ENCODE measurements at places on chromosomes 12 and 14.

DNA sequence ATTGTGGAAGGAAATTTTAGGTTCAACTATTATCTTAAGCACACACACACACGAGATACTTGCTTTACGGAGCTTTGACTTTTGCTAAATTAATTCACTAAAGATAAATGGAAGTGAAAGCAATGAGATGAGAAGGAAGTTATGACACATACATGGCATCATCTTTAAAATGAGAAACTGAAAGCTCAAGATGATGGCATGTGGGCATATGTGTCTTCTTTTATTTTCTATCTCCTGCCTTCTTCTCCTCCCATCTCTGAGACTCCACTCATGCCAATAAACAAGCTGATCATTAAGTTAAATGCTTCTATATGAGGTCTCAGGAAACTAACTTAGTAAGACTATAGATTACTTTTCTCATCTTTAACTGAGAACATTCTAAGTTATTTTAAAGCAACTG is 216.7 kb downstream of the MED13L start:
- DNase-seq, result no peak

GRCh38 chr12:124398578-124399227 is 103.8 kb downstream of the RFLNA start:
- DNase-seq, result peak; percentile 68

DNA sequence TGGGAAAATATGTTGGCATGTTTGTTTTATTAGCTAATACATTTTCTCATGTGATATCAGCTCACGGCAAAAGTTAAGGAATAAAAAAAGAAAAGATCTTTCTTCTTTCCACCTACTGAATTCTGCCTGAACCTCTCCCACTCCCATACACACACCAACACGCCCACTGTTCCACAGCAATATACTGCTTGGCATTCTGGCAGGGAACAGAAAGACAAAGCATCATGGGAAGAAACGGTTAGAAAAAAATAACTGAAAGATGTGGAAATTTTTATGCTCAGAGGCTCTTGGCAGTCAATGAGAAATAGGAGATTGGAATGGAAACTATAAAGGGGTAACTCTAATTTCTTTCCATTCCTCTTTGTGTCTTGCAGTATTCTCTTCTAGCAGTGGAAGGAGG is 268.5 kb downstream of the FOXG1 start:
- no peak for DNase-seq

DNA sequence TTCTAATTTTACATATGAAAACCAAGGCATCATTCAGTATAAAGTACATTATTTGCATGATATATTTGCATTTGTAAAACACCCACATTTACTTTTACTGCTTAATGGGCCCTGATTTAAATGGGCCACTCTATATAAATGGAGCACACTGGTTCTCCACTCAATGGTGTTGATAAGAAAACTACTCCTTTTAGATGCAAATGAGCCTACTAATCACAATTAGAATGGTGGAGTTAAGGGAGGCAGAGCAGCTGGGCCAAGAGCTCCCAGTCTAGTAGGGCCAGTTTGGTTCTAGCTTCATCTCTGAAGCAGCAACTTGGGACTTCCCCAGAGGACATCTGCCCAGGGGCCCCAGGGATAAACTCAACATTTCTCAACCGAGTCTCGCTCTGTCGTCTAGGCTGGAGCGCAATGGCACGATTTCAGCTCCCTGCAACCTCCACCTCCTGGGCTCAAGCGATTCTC is 120.7 kb downstream of the FOXN3 start:
- no peak for DNase-seq

GRCh38 chr12:108815875-108816594 is 41.3 kb downstream of the SSH1 start:
- DNase-seq, result no peak

GRCh38 chr14:61108496-61109141 is 127.6 kb downstream of the SLC38A6 start:
- DNase-seq, result no peak

DNA sequence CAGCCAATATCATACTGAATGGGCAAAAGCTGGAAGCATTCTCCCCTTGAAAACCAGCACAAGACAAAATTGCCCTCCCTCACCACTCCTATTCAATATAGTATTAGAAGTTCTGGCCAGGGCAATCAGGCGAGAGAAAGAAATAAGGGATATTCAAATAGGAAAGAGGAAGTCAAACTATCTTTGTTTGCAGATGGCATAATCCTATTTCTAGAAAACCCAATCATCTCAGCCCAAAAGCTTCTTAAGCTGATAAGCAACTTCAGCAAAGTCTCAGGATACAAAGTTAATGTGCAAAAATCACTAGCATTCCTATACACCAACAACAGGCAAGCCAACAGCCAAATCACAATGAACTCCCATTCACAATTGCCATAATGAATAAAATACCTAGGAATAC is 21.0 kb upstream of the ANP32D start:
- DNase-seq, result no peak

DNA sequence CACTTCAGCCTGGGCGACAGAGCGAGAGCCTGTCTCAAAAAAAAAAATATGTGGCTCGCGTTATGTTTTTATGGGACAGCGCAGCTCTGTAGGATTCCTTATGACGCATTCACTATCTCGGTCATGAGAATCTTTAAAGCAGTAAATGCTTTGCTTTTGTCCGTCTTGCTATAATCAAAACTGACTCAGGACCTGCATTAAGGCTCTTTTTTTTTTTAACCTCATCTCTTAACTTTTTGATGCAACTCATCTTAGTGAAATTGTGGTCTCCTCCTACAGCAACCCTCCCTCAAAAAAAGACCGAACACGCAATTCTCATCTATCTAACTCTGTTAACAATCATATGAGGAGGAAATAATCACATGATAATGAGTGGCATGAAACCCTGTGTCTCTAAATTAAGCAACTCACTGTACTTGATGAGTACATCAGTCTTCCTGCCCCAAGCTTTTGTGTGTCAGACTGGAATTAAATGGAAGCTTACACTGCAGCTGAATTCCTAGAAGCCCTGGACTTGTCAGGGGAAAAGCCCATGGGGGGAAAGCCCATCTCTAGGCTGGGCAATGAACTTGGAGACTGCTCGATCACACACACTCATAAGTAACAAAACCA is 4.3 kb downstream of the P2RX4 start:
- no peak for DNase-seq

- no peak for DNase-seq
Observed at GRCh38 chr14:57091030-57091608, 177.6 kb downstream of the EXOC5 start.

DNA sequence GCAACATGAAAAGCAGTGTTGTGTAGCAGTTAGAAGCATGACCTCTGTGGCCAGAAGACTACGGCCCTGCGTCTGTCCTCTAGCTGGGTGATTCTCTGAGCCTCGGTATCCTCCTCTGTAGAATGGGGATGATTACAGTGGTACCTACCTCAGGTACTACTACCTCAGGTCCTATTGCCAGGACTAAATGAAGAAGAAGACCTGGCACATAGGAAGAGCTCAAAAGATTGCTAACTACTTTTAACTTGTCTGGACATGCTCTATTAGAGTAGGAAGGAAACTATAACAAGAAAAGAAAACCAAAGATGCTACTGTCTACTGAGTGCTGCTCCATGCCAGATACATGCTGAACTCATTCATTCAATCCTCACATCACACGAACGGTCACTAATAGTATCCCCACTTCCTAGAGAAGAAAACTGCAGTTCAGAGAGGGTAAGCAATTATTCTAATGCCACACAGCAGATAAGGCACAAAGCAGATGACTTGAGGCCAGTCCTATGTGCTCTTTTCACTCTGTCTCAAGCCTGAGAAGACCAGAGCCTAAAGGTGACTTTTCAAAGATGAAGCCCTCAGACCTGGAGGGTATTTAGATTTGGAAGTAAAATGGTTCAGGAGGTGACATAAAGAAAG is 108.1 kb upstream of the HIF1A start:
- no peak for DNase-seq

- no peak for DNase-seq
Observed at GRCh38 chr14:28361486-28361885, 405.1 kb upstream of the FOXG1 start.

- DNase-seq, result no peak
Observed at GRCh38 chr12:118743896-118744700, 237.2 kb upstream of the SRRM4 start.

DNA sequence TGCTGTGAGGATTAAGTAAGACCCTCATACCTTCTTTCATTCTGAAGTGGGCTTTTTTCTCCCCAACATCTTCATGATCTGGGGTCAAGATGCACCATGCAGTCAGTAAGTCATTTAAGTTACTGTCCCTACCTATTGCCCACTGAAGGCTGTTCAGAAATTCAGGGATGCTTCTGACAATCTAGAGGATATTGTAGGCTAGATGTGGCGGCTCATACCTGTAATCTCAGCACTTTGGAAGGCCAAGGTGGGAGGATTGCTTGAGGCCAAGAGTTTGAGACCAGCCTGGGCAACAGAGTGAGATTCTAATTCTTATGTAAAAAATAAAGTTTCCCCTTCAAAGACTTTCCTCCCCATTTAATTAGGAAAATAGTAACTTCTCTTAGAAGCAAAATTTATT is 28.7 kb downstream of the PHETA1 start:
- no peak for DNase-seq

DNA sequence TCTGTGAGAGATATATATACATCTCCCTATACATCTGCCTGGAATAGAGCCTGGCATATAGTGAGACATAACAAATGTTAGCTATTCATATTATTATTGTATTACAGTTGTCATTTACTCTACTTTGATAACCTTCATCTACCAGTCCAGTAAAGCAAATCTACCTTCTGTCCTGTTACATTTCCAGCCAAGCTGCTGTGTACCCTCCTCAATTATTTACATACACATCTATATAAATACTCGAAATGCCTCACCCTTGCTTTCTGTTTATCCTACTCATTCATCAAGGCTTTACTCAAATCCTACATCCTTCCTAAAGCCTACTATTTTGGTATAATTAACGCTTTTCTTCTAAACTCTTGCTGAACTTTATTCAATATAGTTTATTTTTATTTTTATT is 8.7 kb downstream of the ZBTB1 start:
- DNase-seq, result no peak

GRCh38 chr14:44846232-44846824 is 115.4 kb downstream of the KLHL28 start:
- no peak for DNase-seq

DNA sequence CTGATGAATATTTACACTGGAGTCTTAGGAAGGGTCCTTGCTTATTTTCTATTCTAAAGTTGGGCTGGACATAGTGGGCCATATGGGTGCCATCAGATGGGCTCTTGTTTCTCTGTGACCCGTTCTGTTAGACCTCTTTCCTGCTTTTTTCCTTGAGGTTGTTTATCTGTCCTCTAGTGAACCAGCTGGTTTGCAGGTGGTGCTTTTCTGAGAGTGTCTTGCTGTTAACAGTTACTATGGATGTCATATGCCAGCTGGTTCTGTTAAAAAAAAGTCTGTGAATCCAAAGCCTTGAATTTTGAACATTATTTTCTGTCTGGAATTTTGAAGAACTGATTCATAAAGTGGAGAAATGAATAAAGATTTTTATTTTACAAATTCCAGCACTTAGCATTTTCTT is 29.2 kb downstream of the ZC3H14 start:
- DNase-seq, result no peak

DNA sequence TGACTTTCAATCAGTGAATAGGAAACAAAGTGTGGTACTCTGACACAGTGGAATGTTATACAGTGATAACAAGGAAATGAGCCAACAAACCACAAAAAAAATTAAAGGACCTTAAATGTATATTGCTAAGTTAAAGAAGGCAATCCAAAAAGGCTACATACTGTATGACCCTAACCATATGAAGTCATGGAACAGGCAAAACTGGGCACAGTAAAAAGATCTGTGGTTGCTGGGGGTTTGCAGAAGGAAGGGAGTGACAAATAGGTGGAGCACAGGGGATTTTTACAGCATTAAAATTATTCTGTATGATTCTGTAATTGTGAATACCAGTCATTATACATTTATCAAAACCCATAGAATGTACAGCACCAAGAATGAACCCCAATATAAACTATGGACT is 112.6 kb downstream of the KCNC2 start:
- no peak for DNase-seq

- DNase-seq, result no peak
Observed at GRCh38 chr14:26992403-26993115, 394.7 kb upstream of the NOVA1 start.

DNA sequence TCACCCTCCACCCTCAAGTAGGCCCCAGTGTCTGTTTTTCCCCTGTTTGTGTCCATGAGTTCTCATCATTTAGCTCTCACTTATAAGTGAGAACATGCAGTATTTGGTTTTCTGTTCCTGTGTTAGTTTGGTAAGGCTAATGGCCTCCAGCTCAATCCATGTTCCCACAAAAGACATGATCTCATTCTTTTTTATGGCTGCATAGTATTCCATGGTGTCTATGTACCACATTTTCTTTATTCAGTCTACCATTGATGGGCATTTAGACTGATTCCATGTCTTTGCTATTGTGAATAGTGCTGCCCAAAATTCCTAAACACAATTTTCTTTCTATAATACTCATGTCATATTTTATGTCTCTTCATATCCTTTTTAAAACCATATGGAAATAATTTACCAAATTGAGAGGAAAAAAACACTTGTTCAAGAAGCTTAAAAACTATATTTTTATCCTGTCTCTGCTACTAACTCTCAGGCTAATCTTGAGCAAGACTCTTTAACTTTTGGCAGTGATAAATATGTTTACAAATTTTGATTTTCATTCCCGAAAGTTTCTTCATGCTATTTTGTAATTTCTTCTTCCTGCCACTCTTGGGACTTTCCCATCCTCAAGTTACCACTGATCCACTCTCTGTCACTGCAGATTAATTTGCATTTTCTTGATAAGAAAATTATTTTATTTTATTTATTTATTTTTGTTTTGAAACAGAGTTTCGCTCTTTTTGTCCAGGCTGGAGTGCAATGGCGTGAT is 28.0 kb upstream of the OSBPL8 start:
- DNase-seq, result no peak

GRCh38 chr14:33393231-33393894 is 454.7 kb downstream of the NPAS3 start:
- no peak for DNase-seq

DNA sequence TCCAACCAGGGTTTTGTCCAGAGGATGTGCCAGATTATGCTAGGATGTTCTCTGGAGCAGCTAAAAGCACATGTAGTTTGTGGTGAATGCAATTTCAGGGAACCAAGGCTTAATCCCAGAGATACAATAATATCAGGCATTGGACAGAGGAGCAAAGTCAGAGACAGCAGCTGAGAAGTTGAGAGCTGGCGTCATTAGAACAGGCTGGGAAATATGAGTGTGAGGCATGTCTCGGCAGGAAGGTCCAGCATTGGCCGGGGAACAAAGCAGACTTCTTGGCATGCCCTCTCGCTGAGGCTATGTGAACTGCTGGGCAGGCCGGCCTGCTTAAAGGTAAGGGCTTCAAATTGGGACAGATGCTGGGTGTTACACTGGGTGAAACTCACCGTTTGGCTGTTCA is 125.4 kb downstream of the CAND1 start:
- DNase-seq, result no peak

- DNase-seq, result no peak
Observed at GRCh38 chr14:76597387-76597786, 163.9 kb upstream of the VASH1 start.
